ENCODE measurements at places on chromosomes 7 and 10. TPM values are rescaled to one million over a fixed set of nuclear protein-coding genes. Genes with fewer than 3 reads are reported as not detected.

Gene CHST3
- total RNA-seq: 19.3 TPM

Gene MASTL
- total RNA-seq: 16.4 TPM

Gene SLC13A1
- total RNA-seq: not detected

Gene GRM8
- total RNA-seq: 0.36 TPM

Gene SDK1
- total RNA-seq: not detected

Gene EFCAB10
- not detected for total RNA-seq

Gene CLEC5A
- total RNA-seq: not detected
